Endothelial cell (in vitro differentiated cells): ENCODE measurements at places on chromosomes 5 and 9. TPM values are rescaled to one million over a fixed set of nuclear protein-coding genes. Genes with fewer than 3 reads are reported as not detected.

DNA sequence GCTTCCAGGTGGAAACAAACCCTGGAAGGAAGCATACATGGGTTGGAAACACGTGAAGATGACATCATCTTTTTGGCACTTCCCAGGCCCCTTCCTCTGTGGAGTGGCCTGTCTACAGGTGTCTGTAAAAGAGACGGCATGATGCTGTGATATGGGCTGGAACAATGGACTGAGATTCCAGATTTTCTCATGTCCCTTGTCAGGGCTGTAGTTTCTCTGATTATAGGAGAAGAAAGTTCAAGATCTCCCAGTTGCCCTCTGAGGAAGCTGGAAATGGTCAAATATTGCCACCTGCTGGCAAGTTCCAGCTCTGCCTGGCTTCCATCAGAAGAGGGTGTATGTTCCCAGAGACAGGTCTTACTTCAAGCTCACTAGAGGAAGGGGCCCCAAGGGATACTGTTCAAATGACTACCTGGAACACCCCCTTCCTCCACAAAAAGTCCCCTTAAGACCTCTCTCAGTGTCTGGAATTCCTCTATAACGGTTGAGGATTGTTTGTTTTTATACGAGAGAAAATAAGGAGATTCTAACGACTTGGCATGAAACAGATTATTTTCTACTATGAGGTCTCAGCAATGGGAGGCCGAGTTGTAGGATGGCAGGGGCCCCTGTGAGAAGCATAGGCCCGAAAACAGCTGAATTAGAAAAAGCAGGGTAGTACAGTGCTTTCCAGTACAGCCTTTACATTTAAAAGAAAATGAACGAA lies 7.3 kb upstream of the ANXA6 start:
- peak; percentile 80 for DNase-seq

GRCh38 chr5:151005187-151005949 lies 15.0 kb upstream of the GPX3 start:
- no peak for DNase-seq

DNA sequence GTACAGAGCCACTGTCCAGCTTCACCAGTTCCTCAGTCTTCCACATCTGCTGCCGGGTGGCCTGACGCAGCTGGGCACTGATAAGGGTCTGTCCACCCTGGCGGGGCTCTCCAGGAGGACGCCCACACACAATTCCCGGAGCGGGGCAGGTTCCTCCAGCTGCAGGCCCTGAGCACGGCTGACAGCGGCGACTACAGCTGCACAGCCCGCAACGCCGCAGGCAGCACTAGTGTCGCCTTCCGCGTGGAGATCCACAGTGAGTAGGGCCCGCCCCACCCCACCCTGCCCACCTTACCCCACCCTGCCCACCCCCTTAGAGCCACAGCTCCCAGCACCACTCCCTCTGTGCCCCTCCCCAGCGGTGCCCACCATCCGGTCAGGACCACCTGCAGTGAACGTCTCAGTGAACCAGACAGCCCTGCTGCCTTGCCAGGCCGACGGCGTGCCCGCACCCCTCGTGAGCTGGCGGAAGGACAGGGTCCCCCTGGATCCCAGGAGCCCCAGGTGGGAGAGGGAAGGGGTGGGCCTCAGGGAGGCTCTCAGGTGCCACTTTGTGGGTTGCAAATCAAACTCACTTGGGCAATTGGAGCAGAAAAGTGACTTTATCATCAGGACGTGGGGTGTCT lies 48.8 kb upstream of the ASS1 start:
- no peak for DNase-seq

KIF12 gene
- total RNA-seq: 0.26 TPM

ACOT12 gene
- total RNA-seq: not detected

FAM163B gene
- total RNA-seq: not detected

GRCh38 chr9:34501889-34502425 lies 20.8 kb downstream of the ENHO start:
- no peak for DNase-seq

DNA sequence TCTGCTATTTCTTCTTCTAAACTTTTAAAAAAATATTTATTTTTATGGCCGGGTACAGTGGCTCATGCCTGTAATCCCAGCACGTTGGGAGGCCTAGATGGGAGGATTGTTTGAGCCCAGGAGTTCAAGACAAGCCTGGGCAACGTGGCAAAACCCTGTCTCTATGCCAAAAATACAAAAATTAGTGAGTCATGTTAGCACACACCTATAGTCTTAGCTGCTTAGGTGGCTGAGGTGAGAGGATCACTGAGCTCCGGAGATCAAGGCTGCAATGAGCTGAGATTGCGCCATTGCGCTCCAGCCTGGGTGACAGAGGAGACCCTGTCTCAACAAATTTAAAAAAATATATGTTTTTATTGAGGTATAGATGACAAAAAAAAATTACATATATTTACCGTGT lies 5.6 kb downstream of the AP3S1 start:
- no peak for DNase-seq

GRCh38 chr9:87587864-87588263 lies 90.2 kb downstream of the DAPK1 start:
- no peak for DNase-seq

GRCh38 chr9:127707766-127708165 lies 978 bp downstream of the CFAP157 start:
- DNase-seq: no peak

DNA sequence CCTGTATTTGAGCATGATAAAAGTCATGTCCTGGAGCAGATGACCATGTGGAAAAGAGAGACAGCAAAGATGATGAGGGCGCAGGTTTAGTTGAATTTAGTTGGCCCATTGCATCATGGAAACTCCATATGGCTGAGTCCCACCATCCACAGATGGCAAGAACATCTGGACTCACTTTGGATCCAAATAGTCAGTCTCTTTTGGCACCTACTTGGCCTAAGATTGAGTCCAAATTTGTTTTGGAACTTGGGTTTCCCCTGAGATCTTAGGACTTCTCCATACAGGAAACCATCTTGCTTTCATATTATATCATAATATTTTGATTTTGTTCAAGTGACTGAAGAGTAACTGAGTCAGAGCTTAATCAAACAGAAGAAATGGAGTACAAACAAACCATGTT lies 217.5 kb downstream of the DRD1 start:
- no peak for DNase-seq

GRCh38 chr9:116420993-116421538 lies 266.0 kb upstream of the TRIM32 start:
- DNase-seq: no peak

GRCh38 chr5:88613051-88613450 lies 269.9 kb downstream of the MEF2C start:
- no peak for DNase-seq

DNA sequence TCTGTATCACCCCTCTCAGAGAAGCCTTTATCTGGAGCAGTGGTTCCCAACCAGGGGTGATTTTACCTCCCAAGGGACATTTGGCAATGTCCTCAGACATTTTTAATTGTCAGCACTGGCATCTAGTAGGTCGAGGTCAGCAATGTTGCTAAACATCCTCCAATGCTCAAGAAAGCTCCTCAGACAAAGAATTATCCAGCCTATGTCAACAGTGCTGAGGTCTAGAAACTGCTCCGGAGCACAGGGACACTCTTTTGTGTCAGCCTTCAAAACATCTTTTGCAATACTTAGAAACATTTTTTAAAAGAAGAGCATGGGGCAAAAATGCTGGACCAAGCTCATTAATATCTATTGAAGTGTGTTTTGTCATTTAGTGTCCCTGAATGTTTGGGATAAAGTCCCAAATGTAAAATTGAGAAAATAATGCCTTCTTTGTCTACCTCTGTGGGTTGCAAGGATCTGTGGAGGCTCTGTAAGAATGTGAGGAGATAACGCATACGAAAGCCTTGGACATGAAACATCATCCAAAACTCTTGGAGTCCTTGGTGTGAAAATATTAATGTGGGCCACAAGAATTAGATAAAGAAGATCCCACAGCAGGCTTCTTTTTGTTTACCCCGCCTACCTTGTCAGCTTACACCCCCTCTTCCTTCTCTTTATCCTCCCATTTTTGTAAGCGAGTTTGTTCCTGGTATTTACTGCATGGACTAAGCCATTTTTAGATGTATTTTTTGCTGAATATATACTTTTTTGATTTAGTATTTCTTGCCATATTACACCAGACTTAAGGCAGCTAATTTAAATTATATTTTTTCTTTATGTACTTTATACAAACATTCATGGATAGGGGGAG lies 193.5 kb downstream of the CD180 start:
- DNase-seq: no peak

PCDH12 gene
- total RNA-seq: 64.0 TPM

IL5 gene
- total RNA-seq: not detected

DNA sequence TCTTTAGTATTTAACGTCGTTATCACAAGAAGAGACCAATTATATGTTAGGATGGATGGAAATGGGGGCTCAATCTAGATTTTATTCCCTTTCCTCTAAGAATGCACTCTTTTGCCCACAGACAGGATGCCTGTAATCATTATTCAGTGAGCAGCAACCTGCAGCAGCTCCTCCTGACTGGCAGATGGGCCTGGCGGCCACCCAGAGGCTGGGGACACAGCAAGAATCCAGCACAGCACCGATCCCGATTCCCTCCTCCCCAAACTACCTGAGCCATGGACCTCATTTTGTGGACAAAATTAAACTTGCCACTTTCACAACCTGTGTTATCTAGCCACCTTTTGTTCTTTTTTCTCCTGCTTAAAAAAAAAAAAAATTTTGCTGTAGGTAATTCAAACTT lies 101.0 kb downstream of the USP20 start:
- DNase-seq: no peak

WDR31 gene
- total RNA-seq: 0.95 TPM

DNA sequence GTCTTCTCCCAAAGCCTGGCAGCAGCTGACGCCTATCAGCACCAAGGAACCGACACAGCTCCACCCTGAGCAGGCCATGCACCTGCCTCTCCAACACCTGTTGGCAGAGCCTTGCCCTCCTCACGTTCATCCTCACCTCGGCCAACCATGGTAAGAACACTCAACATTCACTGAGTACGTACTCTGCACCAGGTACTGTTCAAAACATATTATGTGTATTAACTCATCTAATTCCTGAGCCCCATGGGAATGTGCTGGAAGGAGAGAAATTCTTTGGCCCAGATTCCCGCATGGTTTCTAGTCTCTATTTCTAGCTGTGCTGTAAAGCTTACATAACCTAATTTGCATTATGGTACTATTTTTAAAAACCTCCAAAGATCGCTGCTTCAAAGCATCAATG lies 86.1 kb downstream of the GPR21 start:
- DNase-seq: no peak

GRCh38 chr5:132476876-132477781 lies 13.4 kb downstream of the IRF1 start:
- no peak for DNase-seq

DNA sequence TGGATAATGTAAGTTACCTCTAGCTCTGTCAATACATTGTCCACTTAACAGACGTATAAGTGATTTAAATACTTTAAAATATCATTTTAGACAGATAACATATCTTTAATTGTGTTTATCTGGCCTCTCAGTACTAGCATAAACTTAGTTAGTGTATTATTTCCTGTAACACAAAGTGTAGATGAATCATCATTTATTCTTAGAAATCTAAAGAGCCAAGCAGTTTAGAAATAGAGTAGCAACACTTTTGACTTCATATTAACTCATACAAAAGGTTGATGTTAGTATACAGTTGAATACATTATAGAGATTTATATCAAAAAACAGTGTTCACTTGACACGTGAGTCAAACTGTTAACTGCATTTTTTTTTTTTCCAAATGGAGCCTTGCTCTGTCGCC lies 18.0 kb downstream of the NCBP1 start:
- DNase-seq: no peak

- DNase-seq: no peak
Measured at GRCh38 chr5:80701597-80701996, 46.8 kb upstream of the DHFR start.

DNA sequence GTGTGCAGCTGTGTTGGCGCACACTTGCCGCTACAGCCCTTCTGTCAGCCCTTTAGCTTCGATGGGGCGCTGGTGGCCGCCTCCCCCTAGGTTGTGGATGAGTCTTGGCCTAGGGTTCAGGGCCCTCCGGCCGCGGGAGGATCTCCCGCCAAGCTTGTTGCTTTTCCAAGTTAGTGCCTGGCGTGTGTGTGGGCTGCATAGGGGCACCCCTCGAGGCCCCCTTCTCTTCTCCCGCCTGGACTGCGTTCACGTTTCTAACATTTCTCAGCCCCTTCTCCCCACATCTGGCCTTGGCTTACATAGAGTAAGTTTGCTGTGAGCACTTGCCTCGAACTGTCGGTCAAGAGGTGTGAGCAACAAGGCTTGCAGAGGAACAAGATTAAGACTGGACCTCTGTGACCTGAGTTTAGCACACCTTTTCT lies 413 bp upstream of the OXCT1 start:
- no peak for DNase-seq

ENTREP1 gene
- 11.8 TPM for total RNA-seq

MTAP gene
- total RNA-seq: 37.2 TPM

DNA sequence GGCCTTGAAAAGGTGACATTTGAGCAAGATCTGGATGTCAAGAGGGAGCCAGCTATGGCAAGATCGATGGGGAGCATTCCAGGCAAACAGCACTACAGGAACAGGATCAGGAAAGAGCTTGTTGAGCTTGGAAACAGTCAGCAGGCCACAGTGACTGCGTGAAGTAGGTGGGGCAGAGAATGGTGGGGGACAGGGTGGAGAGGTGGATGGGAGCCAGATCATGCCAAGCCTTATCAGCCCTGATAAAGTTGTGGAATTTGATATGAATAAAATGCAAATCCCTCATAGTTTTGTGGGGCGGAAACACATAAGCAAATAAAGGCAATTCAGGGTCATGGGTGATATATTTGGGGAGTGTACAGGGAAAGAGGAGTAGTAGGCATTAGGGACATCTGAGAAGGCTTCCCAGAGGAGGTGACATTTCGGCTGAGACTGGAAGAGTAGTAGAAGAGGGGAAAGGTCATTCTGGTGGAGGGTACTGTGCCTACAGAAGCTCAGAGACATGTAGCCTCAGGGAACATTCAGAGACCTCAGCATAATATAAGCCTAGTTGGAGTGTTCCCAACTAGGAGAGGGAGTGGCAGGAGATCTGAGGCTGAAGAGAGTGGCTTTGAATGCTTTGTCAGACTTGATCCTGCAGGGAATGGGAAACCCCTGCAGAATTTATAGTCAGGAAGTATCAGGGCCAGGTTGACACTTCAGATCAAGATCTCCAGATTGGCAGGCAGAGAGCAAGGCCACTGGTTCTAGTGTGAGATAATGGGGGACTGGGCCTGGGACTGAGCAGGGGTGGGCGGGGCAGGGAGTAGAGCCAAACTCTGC lies 9.7 kb upstream of the CYSTM1 start:
- DNase-seq: no peak
